ENCODE measurements at places on chromosomes 1 and 21.

- DNase-seq: no peak
Measured at GRCh38 chr1:16719571-16720350, 20.6 kb upstream of the RNU1-4 start.

DNA sequence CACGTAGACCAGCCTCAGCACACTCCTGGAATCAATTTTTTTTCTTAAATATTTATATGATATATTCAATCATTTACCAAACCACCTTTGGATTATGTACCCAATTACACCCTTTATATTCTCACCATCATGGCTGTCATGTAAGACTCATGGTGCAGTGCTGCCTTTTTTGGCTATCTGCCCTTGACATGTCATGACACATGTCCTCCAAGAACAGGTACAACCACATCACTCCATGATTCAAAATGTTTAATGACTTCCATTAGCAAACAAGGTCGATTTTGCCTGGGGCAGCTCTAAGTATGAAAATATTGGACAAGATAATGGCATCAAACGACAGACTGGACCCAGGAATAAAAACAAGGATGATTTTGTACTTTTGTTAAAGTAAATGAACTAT, 861.1 kb upstream of the ADAMTS5 start:
- DNase-seq: no peak

DNA sequence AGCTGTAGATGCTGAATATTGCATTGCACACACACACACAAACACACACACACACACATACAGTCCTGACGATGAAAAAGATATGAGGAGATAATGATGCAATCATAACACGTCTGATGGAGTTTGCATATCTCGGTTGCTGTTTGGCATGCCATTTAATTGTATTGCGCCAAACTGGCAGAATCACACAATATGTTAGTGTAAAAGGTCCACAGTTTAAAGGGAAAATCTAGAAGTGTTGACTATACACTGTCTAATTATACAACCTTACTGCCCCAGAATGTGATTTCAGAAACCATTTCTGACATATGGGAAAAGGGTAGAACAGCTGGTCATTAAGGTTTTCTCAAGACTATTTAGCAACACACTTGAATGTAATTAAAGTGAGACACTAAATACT, 123.7 kb upstream of the PROX1 start:
- DNase-seq: no peak

GRCh38 chr1:223363057-223363855, 720 bp downstream of the SUSD4 start:
- no peak for DNase-seq

GRCh38 chr1:234519506-234519905, 40.5 kb upstream of the TARBP1 start:
- no peak for DNase-seq

DNA sequence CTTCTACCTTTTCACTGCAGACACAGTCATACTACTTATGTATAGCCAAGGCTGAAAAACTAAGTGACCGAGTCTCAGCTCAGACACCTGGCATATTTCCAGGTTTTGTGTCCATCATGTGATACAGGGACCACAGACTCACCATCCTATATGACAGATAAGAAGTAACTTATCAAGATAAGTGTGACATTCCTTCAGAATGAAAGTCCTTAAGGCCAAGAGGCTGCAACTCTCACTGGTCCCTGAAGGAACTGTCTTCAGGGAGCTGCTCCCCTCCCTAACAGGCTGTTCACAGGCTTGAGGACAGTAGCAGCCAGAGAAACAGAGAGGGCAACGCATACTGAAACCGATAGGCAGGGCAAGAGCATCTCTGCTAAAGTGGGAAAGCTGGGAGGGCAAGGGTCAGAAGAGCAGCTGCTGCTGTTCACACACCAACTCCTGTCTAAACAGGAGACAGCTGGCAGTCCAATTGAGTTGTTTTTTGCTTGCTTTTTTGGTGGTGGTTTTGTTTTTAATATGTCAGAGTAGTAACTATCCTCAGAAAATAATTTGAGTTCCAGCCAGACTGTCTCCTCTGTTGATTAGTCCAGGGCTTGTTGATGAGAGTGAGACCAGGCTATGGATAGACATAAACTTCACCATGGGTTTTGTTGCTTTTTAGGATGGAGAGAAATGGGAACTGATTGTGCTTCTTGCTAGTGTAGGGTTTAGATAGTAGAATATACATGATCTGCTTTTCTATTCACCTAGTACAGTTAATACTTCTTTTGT, 67.7 kb downstream of the MACF1 start:
- no peak for DNase-seq

GRCh38 chr1:176609556-176610408, 146.8 kb downstream of the PAPPA2 start:
- DNase-seq: peak; percentile 80

Data from NCI-H187 (cell line).